NCI-H187 (cell line): ENCODE measurements at places on chromosomes 2 and 18.

- DNase-seq, result no peak
Measured at GRCh38 chr2:28600181-28600580, 104.3 kb downstream of the PLB1 start.

- DNase-seq, result no peak
Measured at GRCh38 chr2:56291711-56292110, 107.9 kb downstream of the CCDC85A start.

GRCh38 chr2:45891719-45892424 is 240.4 kb downstream of the PRKCE start:
- peak; percentile 79 for DNase-seq

DNA sequence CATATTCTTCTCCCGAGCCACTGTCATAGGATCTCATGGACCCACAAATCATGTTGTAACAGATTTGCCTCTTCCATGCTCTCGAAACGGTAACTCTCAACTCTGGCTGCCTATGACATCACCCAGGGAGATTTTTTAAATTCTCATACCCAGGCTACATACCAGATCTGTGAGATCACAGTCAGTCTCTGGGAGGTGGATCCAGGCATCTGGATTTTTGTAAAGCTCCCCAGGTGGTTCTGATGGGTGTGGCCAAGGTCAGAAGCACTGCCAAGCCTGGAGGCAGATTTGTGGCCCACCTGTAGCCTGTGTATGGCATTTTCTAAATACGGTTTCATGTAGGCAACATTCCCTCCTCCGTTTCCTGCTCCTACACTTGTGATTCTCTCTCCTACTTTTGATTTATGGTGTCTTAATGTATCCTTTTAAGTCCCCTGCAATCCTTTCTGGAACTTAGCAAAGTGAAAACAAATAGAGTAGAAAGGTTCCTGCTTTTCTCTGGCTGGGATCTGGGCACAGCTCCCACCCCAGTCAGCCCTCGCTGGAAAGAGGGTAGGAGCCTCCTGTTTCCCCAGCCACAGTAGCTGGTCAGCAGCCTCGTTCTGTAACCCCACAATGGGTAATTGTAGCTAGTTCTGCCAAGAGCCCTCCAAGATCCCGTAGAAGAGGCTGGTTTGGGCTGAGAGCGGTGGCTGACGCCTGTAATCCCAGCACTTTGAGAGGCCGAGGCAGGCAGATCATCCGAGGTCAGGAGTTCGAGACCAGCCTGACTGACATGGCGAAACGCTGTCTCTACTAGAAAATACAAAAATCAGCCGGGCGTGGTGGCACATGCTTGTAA is 96.2 kb downstream of the KLHL29 start:
- no peak for DNase-seq

DNA sequence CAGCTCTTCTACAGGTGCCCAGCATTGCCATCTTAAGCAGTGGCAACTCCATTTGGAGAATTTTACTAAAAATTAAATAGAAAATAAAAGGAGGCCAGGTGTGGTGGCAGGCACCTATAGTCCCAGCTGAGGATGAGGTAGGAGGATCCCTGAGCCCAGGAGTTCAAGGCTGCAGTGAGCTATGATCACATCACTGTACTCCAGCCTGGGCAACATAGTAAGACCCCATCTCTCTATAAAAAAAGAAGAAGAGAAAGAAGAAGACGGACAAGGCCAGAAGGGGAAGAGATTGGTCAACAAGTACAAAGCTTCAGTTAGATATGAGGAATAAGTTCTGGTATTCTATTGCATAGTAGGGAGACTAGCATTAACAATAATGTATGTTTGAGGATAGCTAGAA is 21.7 kb upstream of the HNRNPA3 start:
- no peak for DNase-seq

- no peak for DNase-seq
Measured at GRCh38 chr2:224982910-224983711, 59.2 kb downstream of the DOCK10 start.

DNA sequence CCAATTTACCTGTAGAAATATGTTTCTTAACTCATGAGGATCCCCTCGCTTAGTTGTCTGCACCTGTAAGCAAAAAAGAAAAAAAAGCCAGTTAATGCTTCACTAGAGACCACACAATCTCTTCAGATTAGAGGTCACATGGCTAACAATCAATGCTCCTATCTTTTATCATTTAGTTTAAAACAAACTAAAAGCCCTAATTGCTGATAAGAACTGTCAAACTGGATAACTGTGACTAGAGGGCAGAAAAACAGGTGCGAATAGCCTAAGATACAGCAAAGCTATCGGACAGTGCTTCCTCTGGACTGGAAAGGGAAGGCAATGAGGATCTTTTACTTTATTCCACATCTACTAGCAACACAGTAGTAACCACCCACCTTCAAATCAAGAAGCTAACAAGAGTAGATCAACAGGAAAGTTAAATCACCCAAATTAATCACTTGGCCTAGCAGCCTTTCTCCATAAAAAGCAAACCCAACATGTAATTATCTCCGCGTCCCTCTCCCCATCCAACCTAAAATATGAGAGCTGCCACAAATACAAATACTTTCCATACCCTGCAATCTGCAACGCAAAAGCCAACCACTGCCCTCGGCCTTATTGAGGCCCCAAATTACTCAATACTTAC is 734 bp downstream of the SLC25A12 start:
- DNase-seq, result no peak

GRCh38 chr2:215352602-215353001 is 40.7 kb downstream of the ATIC start:
- DNase-seq, result no peak

GRCh38 chr2:176177580-176178037 is 10.9 kb upstream of the HOXD1 start:
- DNase-seq, result no peak

GRCh38 chr2:38960609-38961320 is 71.1 kb downstream of the ARHGEF33 start:
- no peak for DNase-seq

GRCh38 chr18:10284540-10285282 is 169.7 kb upstream of the APCDD1 start:
- no peak for DNase-seq

GRCh38 chr2:66843847-66844246 is 408.9 kb downstream of the MEIS1 start:
- DNase-seq, result no peak

- no peak for DNase-seq
Measured at GRCh38 chr2:120182019-120182560, 41.1 kb downstream of the TMEM185B start.

DNA sequence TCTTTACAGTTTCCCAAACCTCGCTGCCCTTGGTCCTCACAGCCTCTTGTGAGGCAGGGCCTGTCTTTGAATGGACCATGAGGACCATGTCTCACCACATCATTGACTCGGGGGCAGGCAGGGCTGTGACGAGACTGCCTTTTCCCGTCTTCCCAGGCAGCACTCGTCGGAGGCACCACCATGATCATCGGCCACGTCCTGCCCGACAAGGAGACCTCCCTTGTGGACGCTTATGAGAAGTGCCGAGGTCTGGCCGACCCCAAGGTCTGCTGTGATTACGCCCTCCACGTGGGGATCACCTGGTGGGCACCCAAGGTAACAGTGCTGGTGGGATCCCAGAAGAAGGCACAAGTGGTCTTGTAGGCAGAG is 45.7 kb upstream of the MAPRE3 start:
- no peak for DNase-seq

- no peak for DNase-seq
Measured at GRCh38 chr2:204114295-204115136, 178.0 kb downstream of the ICOS start.

- DNase-seq, result no peak
Measured at GRCh38 chr2:191180276-191180675, 29.5 kb upstream of the STAT4 start.

DNA sequence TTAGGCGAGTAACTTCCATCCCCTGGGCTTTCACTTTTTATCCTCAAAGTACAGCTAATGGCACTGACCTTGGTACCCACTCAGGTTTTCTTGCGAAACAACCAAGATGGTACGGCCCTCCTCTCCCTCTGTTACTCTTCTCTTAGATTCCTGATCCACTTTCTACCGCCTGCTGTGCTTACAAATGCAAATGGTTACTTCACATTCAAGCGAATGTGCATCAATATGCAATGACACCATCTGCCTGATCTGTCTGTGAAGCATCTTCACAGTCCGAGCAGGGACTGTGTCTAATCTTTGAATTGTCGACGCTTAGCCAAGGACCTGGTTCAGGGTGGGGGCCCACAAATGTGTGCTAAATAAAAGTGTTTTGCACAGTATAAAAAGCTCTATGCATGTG is 112.2 kb downstream of the TRIB2 start:
- no peak for DNase-seq

DNA sequence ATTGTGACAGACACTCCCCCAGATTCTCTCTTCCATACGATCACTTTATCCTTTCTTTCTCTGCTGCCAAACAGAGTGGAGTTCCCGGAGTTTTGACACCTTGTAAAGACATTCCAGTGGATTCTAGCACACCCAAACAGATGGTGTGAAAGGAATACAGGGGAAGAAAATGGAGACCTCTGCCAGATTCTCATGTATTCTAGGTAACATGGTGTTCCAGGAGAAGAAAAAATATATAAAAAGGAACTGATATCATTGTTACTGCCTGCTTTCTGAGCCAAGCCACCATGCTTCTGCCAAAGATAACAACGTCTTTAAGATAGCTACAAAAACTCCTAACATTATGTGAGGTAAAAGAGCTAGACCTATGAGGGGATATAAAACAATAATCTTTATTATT is 136.5 kb downstream of the TXNL1 start:
- no peak for DNase-seq

GRCh38 chr2:200335657-200336056 is 29.2 kb downstream of the SPATS2L start:
- DNase-seq, result no peak

- DNase-seq, result no peak
Measured at GRCh38 chr18:34801774-34802173, 91.7 kb downstream of the DTNA start.
